Effector memory CD8-positive, alpha-beta T cell (primary cell): ENCODE measurements at places on chromosomes 1 and 21.

DNA sequence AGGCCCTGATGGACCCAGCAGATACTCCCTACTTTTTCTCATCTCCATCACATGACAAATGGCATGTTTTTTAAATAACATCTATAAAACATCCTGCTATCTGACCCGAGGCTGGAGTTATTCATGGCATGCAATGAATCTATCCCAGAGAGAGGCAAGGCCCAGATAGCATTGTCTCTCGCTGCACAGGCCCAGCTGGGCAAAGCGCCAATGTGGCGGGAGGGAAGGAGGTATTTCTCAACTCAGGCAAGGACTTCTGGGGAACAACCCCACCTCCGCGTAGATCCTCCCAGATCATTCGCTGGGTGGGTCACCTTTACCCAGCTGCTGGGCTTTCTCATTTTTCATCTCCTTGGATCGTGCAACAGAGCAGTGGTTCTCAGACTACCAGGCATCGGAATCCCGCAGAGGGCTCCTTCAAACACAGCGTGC is 59.8 kb downstream of the ERG start:
- peaks cover 5% of the 10 kb centered on the region for H3K27me3 ChIP-seq
- H3K4me1 ChIP-seq = no peaks in the 10 kb centered on the region
- H3K27ac ChIP-seq = no peak overlapping the region
- DNase-seq = no peak
- H3K36me3 ChIP-seq = no peaks in the 10 kb centered on the region
- H3K4me3 ChIP-seq = no peak overlapping the region

DNA sequence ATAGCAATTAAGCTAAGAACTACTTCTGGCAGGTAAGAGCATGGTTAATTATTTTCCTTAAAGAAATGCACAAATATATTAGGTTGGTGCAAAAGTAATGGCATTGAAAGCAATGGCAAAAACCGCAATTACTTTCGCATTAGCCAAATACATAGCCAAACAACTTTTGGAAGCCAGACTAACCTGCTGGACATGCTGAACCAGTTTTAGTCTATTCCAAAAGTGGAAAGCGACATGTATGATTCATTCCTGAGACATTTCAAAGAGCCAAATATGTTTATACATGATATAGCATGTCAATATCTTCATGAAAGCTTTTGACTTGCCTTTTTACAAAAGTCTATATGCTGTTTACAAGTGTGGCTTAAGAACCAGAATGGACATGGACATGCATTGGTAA is 23.4 kb upstream of the DR1 start:
- no peak overlapping the region for H3K27ac ChIP-seq
- no peak for DNase-seq
- no peaks in the 10 kb centered on the region for H3K36me3 ChIP-seq
- no peaks in the 10 kb centered on the region for H3K4me1 ChIP-seq
- no peaks in the 10 kb centered on the region for H3K27me3 ChIP-seq
- no peak overlapping the region for H3K4me3 ChIP-seq

- H3K27ac ChIP-seq = peak overlapping the region; percentile 94
- no peak for DNase-seq
- peaks cover 78% of the 10 kb centered on the region for H3K36me3 ChIP-seq
- H3K4me3 ChIP-seq = peak overlapping the region; percentile 82
Measured at GRCh38 chr1:156490401-156491032, 10.1 kb downstream of the MEF2D start.

GRCh38 chr21:38910390-38911067 is 104.8 kb downstream of the ETS2 start:
- no peaks in the 10 kb centered on the region for H3K4me1 ChIP-seq
- DNase-seq = no peak
- H3K27ac ChIP-seq = no peak overlapping the region
- peaks cover 33% of the 10 kb centered on the region for H3K27me3 ChIP-seq
- no peaks in the 10 kb centered on the region for H3K36me3 ChIP-seq
- no peak overlapping the region for H3K4me3 ChIP-seq

DNA sequence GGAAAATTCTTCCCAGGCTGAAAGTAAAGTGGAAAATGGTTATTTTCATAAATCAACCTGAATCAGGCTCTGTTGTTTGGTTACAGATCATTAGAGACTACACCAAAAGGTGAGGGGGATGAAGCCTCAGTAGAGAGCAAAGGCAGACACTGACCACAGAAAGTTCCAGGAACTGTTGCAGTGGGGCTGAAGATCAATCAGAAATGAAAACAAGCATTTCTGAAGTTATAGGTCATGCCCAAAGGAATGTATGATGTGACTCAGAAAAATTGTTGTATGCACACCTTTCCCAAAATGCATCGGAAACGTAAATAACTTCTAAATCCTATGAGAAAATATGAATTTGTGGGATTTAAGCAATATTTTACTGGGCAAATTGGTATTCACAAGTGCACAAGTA is 63.3 kb downstream of the FYB2 start:
- H3K4me1 ChIP-seq = no peaks in the 10 kb centered on the region
- peaks cover 5% of the 10 kb centered on the region for H3K36me3 ChIP-seq

DNA sequence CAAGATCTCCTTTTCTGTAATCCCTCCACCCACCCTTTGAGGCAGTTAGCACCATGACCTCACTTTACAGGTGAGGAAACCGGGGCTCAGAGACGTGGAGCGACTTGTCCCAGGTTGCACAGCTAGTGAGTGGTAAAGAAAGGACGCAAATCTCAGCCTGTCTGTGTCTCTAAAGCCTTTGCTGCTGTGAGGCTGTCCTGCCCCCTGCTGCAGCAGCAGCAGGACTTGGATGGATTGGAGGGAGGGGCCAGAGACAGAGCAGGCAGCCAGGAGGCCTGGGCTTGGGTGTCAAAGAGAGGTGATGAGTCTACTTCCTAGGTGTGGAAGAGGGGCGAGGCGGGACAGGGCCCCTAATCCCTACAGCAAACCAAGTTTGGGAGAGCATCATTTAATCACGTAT is 69.6 kb downstream of the PTPRU start:
- no peak for DNase-seq
- H3K4me3 ChIP-seq = no peak overlapping the region
- H3K36me3 ChIP-seq = no peaks in the 10 kb centered on the region
- peaks cover 9% of the 10 kb centered on the region for H3K27me3 ChIP-seq
- H3K27ac ChIP-seq = no peak overlapping the region
- no peaks in the 10 kb centered on the region for H3K4me1 ChIP-seq

GRCh38 chr1:151237678-151238466 is 16.7 kb upstream of the PSMD4 start:
- H3K4me1 ChIP-seq = no peaks in the 10 kb centered on the region
- H3K4me3 ChIP-seq = no peak overlapping the region
- no peaks in the 10 kb centered on the region for H3K27me3 ChIP-seq

DNA sequence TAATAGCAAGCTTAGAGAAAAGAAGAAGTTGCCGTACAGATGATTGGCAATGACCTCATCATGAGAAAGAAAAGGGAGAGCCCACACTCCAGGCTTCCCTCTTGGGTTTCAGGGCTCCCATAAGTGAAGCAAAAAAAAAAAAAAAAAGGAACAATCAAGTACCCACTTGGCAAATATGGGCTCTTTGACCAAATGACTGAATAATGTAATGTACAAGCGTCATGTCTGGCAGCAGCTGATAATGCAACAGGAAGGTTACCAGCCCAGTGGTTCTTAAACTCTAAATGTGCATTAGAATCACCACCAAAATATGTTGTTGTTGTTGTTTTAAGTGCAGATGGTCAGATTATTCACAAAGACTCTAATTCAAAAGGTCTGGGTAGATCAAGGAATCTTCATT is 13.5 kb downstream of the TNFSF4 start:
- no peak overlapping the region for H3K4me3 ChIP-seq
- DNase-seq = no peak
- H3K27me3 ChIP-seq = no peaks in the 10 kb centered on the region
- no peak overlapping the region for H3K27ac ChIP-seq

DNA sequence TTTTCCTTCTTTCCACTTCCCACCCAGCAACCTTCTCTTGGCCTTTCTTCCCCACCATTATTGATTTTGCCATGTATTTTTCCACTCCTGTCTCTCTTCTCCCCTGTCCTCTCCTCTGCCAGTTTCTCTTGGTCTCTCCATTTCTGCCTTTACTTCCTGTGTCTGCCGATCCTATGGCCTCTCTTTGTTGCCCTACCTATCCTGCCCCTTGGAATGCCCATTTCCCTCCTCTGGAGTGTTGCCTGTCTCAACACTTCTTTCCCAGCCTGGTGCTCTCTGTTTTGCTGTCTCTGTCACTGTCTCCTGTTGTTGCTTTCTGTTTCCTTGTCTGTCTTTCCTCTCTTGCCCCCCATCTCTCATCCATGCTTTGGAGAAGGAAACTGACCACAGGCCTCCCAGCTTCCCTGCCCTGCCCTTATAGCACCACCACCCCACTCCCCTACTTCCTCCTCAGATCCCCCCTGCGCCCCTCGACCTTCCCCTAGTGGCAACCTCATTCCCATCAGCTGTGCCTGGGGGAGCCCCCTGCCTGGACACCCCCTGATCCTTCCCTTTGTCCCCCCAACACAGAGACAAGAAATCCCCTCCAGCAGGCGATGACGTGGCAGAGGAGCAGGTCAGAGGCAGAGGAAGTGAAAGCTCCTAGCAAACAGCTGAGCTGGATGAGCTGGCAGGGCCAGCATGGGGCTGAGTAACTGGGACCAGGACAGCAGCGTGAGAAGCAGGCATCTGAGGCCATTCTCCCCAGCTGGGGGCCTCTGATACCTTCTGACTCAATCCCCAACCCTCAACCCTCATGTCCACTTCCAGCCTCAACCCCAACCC is 6.6 kb upstream of the ETV3L start:
- H3K27me3 ChIP-seq = peaks cover 62% of the 10 kb centered on the region
- peaks cover 2% of the 10 kb centered on the region for H3K4me1 ChIP-seq
- no peak for DNase-seq
- no peak overlapping the region for H3K4me3 ChIP-seq
- no peaks in the 10 kb centered on the region for H3K36me3 ChIP-seq
- H3K27ac ChIP-seq = no peak overlapping the region
